Left hindlimb (tissue), 1 donor: ENCODE measurements at places on chromosomes 16 and 17.

DNA sequence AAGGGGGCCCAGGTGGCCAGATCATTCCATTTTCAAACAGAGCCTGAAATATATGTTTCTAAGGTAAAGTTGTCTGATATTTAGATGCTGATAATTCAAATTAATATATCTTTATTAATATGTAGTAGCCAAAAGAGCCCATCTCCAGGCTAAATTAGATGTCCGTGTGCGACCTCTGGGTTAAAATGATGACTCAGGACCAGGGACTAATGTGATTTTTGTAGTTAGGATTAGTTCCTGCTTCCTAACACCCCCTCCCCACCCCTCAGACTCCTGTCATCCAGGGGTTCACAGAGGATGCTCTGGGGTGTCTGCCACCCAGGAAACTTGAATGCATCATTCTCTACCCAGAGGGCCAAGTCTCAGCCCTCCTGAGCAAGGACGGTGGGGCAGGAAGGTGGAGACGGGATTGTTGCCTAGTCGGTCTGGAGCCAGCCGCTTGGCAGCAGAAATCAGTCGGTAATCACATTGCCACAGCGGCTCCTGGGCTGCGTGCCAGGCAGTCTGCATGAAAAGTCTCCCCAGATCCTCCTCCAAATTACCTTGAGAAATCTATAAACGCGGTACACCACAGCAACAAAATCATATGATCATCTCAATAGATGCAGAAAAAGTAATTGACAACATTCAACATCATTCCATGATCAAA lies 29.8 kb downstream of the CNGB1 start:
- DNase-seq = peak; percentile 52

GRCh38 chr16:84518804-84519341 lies 14.4 kb upstream of the MEAK7 start:
- DNase-seq = no peak

DNA sequence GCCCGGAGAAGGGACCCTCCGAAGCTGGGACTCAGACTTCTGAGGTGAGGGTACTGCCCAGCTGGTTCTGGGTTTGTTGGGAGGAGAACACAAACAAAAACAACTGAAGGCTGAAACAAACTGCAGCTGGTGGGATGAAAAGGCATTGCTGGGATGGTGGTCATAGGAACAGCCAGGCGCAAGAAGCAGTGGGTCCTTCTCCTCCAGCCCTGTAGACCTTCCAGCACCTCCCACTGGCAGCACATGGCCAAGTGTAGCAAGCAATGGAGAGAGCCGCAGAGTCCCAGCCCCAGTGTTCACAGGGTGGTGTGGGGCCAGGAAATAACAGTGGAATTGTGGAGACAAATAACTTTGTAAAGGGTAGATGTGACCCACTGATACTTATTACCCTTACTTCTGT lies 48.7 kb upstream of the FOXJ1 start:
- no peak for DNase-seq

GRCh38 chr16:86549076-86549892 lies 5.8 kb downstream of the MTHFSD start:
- DNase-seq = peak; percentile 4

DNA sequence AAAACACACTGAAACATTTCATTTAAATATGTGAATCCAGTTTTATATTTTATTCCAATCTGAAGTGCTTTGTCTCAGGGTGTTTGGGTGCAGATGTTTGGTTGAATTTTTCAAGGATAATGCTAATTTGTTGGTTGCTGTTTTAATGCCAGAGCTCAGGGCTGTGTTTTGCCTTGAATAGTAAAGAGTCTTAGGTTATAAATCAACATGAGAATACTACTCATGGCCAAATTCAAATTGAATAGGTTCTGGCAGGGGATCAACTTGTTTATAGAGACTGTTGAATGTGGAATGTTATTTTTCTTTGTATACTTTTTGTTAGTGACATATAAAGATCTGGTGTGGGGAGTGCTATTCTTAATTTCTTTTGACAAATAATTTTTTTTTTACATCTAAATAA lies 18.8 kb downstream of the TOM1L1 start:
- DNase-seq = no peak

DNA sequence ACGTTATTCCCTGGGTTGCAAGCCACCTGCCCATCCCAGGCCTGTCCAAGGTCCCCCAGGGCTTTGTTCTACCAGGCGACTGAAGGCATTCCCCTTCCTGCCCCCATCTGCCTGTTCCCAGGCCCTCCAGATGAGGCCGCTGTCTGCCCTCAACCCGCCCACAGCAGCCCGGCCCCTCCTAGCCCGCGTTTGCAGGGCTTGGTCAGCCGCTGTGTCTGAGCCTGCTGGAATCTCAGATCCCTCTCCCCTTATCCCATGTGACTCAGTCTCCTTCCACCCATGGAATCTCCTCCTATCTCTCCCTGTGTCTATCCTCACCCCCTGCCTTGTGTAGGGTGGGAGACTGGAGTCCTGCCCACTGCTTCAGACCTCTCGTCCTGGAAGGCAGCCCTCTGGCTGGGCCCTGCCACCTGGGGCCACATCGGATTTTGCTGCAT lies 186.0 kb upstream of the TNRC6C start:
- DNase-seq = no peak

DNA sequence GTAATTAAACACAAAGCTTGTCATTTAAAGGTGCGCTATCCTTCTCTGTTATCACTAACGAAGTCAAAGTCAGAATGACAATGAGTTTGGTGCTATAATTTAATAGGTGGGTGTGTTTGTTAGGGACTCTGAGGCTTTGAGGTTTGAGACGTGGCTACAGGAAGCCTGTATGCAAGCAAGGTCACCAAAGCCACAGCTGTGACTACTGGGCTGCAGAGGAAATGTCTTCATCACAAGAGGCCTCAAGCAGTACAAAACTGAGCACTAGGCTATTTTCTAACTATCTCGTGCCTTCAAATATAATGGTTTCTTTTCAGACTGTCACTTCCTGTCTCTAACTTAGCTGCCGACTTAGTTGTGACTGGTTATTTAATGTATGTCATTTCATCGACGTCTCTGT lies 141.2 kb downstream of the AATF start:
- DNase-seq = no peak

- no peak for DNase-seq
These were observed 20.2 kb downstream of the ZFHX3 start for GRCh38 chr16:73027685-73028111.

GRCh38 chr16:83615953-83616350 lies 191.8 kb upstream of the HSBP1 start:
- DNase-seq = no peak

DNA sequence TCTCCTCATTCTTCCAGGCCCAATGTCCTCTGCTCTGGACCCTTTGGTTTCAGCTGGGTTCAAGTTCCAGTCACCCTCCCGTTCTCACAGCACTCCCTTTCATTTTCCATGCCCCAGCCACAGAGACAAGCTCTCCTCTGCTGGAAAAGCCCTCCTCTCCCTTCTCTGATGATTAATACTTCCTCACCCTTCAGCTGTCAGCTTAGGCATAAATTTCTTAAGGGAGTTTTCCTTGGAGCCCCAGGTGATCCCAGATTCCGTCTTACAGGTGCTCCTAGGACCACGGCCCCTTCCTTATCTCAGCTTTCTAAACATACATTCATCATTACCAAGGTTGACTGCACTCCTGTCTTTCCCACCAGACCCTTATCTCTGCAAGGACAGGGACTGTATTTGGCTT lies 10.4 kb downstream of the CHAD start:
- DNase-seq = no peak

DNA sequence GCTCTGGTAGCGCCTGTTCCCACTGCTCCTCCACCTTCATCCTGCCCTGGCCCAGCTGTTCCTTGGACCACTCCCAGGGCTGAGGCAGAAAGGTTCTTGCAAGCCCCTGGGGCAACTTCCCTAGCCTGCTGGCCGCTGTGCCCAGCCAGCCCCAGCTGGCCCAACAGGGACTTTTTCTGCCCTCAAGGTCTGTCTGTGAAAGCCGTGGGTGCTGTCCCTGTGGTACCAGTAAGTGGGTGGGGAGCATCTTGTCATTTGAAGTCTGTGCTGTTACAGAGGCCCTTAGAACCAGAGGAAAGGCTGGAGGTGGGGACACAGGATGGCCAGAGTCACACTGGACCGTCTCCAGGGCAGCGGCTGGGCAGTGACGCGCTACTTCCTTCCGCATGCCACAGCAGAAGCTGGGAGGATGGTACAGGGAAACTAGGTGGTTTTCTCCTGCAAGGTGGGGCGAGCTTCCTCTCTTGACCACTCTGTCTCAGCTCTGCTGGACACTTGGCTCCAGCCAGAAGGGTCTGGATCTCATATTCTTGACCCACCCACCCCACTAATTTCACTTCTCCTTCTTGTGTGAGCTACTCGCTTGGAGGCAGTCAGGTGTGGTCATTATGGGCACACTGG lies 87.8 kb downstream of the PLCG2 start:
- no peak for DNase-seq

DNA sequence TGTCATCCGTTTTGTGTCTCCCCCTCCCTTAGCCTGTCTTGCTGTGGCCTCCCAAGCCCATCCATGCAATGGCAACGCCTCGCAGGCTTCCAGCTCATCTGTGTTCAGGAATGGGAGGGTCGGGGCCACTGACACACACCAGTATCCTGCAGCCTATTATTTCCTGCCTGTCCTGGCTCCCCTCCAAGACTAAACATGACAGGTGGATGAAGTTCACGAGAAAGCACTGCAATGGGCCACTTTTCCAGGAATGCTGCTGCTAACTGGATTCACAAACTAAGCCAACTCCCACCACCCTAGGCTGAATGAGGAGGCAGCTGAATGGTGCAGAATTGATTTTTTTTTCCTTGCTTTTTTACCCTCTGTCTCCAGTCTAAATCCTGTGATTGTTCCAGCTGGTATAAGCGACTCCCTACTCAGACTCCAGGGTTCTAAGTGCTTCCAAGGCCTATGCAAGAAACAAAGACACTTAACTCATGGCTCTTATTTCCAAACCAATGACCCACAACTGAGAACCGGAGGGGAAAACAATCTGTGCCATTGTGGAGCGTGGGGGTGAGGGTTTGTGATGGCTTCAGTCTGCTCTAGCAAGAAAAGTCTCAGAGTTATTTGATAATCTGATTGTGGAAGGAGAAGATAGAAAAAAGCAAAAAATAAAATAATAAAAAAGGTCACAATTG lies 23.3 kb downstream of the TMEM100 start:
- peak; percentile 39 for DNase-seq

GRCh38 chr17:74852237-74853047 lies 7.2 kb downstream of the GRIN2C start:
- DNase-seq = no peak

DNA sequence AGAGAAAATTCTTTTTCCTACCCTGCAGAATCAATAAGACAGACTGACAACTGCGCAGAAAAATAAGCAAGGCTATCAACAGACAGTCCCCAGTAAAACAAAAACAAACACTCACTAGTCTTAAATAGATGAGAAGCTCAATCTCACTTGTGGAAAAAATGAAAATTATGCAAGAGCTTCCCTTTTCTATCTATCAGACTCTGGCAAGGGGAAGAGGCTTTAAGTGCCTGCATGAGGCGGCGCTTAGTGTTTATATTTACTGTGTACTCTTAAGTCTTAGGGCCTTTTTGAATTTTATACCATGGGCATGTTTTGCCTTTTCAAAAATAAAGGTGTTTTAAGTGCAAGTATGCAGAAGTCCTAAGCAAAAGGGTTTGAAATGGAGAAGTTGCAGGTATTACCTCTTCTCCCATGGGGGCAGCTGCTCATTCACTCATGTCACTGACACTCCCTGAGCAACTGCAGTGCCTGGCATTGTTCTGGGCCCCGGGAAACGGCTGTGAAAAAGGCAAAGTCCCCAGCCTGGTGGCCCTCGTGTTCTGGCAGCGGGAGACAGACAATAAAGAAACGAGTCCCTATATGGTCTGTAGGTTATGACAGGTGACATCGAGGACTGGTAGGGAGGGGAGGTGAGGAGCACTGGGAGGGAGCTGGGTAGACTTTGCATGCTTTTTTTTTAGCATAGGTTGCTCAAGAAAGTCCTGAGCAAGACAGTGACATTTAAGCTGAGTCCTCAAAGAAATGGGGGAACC lies 35.2 kb downstream of the HSBP1 start:
- no peak for DNase-seq

DNA sequence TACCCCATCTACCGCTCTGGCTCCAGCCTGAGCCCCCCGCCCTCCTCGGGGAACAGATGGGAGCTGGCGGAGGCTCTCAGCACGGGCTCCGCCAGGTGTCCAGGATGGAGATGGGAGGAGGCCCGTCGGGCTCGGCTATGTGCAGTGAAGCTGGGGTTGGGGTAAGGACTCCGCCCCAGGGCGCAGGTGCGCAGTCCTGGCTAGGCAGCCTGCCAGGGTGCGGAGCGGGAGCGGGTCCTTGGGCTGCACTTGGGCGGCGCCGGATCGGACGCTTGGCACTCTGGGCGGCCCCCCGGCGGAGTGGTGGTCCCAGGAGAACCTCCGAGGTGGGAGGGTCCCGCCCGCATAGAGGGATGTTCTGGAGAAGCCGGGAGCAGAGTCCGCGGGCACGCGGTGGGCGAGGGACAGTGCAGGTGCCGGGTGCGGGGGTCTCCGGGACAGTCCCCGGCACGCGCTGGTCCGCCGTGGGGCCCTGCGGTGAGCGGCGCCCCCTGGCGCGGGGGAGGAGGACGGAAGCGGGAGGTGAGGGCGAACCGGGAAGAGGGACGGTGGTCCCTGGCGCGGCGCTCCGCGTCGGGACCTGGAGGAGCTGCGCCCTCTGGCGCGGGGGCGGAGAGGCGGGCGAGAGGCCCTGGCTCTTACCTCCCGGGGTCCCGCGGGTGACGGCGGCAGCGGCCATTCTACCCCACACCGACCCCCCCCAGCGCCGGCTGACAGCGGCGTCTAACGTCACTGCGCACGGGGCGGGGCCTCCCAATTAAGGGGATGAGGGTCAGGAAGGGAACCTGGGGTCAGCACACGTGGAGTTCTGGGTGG lies at the start of gene CAMTA2:
Gene CAMTA2, minus strand, starts transcription at position 725 of the 816 bp plus-strand sequence. CDS start 1,453 bp downstream, outside the sequence.
- DNase-seq = peak; percentile 89

GRCh38 chr17:81245024-81245664 lies 6.0 kb downstream of the NDUFAF8 start:
- DNase-seq = no peak

GRCh38 chr16:88655733-88656281 lies 5.0 kb upstream of the CYBA start:
- no peak for DNase-seq

DNA sequence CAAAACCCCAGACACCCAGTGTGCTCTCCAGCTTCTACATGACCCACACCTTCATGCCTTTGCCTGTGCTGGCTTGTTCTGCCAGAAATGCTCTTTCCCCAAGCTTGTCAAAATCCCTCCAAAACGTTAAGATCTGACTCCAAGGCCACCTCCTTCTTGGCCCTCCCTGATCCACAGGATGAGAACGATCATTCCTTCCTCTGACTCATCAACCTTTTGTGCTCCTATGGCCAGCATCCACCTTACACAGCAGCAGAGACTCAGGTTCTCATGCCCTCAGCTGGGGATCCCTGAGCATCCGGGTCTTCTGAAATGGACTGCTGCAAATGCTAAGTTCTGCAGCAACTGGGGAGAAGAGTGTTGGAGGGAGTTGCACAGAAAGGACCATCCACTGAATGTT lies 2.9 kb downstream of the ZBTB4 start:
- no peak for DNase-seq

- no peak for DNase-seq
These were observed 12.7 kb downstream of the FCSK start for GRCh38 chr16:70467113-70467512.

GRCh38 chr17:47696717-47697642 lies 3.0 kb downstream of the TBKBP1 start:
- DNase-seq = no peak

- DNase-seq = no peak
These were observed 12.4 kb upstream of the ZNF689 start for GRCh38 chr16:30622455-30623032.
